Left colon (tissue), 2 donors: ENCODE measurements at places on chromosomes 16 and 17.
A peak's percentile ranks its signal among the peaks of the same experiment; 100 is the strongest.

DNA sequence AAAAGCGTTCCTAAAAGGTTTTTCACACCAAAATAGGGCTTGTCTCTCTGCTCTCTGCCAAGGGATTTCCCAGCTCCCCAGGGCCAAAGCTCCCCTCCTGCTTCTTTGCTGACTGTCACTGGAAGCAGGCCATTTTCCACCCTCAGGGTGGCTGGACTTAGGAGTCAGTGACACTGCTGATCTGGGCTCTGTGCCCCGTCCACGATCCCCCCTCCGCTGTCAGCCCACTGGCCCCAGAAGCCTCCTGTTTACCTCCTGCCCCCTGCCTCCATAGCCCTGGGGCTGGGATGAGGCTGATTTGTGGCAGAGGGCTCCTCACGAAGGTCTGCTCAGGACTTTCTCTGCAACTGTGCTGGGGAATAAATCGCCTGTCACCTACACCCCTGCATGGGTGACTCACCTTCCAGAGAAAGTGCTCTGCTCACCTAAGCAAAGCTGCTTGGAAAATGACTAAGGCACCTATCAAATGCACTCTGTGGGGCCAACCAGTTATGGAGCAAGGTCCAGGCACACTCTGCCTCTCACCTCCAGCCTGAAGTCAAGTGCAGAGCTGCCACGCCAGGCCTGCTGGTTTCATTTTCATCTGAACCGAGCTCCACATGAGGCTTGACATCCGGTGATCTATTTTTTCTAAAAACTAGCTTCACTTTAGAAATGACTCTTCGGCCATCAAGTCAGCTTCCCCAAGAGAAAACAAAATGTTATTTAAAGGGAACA, 4.9 kb downstream of the MAP3K14 start:
- DNase-seq, result peak; percentile 92

GRCh38 chr17:16351831-16352230, 1.4 kb downstream of the CENPV start:
- DNase-seq, result no peak

DNA sequence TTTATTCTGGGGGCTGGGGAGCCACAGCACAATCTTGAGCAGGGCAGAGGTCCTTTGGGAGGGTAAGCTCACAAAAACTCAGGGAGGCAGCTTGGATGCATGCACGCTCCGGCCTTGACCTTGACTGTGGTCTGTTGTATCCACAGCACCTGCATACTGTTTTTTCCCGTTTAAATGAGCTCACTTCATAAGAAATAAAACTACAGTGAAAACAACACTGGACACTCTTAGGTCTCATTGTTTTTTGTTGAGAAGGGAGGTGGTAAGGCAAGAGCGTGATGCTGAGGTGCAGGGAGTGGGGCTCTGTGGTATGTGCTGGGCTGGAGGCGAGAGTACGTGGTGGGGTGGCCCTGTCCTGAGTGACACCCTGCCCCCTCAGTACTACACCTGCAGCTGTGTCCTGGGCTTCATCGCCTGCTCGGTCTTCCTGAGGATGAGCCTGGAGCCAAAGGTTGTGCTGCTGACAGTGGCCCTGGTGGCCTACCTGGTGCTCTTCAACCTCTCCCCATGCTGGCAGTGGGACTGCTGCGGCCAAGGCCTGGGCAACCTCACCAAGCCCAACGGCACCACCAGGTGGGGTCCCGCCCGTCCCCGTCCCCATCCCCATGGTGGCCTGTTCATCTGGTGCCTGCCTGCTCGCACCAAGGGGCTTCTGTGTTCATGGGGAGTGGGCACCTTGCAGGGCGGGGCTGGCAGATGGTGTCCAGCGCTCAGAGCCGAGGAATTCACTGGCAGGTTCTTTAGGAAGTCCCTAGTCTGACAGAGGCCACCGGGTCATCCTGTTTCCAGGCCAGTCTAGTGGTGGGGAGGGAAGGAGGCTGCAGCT, 44.2 kb downstream of the ADCY7 start:
- DNase-seq, result no peak

GRCh38 chr17:14760212-14760611, 459.3 kb downstream of the HS3ST3B1 start:
- no peak for DNase-seq

GRCh38 chr17:34207572-34207971, 47.5 kb upstream of the CCL2 start:
- DNase-seq, result no peak

DNA sequence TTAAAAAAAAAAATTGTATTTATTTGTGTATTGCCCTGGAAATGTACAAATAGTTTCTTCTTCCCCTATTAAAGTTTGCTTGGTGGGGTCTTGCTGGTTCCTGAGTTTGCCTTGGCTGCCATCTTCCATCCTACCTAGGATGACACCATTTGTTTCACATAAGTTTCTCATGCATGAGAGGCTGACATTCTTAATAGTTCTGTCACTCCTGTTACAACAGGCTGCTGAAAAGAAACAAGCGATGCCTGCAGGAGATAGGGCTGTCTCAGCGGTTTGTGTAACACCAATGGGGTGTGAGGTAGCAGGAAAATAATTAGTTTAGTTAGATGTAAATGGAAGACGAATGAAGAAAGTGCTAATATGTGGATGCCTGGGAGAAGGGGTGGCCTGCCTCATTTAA, 1000.9 kb upstream of the RBFOX1 start:
- no peak for DNase-seq

DNA sequence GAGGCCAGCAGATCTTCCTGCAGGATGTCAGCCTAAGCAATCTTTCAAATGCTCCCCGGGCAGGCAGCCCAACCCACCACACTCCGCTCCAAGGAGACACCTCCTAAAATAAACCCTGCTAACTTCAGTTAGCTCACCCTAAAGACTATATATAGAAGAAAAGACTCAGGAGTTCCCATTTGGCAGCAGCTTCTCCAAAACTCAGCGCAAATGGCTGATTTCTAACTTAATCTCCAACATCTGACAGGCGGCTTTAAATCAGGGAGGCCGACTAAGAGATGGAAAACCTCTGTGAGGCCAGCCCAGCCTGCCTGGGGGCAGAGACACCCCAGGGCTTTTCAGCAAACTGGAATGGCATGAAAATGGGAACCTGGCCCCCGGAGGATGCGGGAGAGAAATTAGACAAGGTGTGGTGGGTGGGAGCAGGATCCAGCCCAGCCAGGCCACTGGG, 91.6 kb downstream of the XYLT1 start:
- DNase-seq, result no peak

DNA sequence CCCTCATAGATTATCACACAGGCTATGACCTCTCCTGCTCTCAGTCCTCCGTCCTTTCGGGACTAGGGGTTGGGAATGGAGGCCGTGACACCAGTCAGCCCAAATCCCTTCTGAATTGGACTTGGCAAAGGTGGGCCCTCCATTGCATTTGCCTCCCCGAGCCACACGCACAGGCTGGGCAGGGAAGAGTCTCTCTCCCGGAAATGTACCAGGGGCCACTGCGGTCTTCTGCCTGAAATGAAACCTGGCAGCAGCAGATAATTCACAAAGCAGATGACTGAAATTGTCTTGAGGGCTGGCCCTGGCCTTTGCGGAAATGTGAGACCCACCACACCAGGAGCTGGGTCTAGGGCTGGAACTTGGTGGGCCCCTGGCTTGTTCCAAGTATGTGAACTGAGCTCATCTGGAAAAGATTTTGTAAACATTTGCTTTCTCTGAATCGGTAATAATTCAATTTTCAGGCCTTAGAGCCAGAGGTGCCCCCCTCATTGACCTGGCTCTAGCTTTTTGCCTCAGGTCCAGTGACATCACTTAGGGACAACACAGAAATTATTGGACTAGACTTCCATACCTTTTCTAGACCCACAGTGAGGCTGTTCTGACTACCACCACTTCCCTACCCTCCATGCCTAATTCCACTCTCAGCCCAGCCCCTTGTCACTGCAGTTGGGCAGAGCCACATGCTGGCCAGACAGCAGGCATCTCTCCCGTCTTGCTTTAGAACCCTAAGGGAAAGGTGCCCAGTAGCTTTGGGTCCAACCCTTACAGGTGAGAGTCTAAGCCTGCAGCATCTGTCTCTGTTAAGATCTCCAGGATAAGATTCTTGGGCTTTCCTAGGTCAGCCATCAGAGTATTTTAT, 75.2 kb downstream of the CCDC182 start:
- DNase-seq, result no peak

GRCh38 chr16:87017371-87018012, 299.7 kb downstream of the C16orf95 start:
- no peak for DNase-seq

DNA sequence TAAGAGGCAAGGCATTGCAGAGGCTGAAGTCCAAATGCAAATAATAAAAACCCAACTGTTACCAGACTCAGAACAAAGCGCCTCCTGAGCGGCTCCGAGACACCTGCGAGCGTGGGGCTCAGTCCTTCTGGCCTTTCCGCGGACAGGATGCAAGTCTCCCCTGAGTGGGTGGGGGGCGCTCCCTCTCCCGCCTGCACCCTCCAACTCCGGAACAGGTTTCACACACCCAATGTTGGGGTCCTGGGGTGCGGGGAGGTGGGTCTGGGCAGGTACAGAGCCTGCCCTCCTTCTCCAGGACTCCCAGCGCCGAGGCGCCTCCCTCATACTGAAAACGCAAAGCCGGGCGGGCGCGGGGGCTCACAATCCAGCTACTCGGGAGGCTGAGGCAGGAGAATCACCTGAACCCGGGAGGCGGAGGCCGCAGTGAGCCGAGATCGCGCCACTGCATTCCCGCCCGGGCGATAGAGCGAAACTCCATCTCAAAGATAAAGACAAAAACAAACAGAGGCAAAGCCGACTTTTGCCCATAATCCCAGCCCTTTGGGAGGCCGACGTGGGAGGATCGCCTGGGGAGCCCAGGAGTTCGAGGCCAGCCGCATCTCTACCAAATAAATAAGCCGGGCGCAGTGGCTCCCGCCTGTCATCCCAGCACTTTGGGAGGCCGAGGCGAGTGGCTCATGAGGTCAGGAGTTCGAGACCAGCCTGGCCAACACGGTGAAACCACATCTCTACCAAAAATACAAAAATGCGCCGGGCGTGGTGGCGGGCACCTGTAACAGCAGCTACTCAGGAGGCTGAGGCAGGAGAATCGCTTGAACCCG, 893 bp downstream of the GINS2 start:
- no peak for DNase-seq

GRCh38 chr17:2983255-2983654, 80.2 kb downstream of the OR1D5 start:
- DNase-seq, result no peak

DNA sequence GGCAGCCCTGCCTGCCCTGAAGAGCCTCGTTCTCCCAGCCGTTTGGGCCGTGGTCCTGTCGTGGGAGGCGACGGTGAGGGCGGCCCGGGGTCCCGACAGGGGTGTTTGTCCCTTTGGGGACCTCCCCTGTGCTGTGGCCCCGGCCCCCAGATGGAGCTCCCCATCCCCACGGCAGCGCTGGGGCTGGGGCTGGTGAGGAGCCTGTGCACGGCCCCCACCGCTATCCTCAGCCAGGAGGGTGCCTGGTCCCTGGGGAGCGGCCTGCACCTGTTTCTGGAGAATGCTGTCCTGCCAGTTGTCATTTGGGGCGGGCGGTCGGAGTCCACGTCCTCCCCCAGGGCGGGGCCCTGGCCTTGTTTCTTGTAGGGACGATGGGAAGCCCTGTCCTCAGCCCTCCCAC, 6.6 kb downstream of the CAPN15 start:
- peak; percentile 87 for DNase-seq

DNA sequence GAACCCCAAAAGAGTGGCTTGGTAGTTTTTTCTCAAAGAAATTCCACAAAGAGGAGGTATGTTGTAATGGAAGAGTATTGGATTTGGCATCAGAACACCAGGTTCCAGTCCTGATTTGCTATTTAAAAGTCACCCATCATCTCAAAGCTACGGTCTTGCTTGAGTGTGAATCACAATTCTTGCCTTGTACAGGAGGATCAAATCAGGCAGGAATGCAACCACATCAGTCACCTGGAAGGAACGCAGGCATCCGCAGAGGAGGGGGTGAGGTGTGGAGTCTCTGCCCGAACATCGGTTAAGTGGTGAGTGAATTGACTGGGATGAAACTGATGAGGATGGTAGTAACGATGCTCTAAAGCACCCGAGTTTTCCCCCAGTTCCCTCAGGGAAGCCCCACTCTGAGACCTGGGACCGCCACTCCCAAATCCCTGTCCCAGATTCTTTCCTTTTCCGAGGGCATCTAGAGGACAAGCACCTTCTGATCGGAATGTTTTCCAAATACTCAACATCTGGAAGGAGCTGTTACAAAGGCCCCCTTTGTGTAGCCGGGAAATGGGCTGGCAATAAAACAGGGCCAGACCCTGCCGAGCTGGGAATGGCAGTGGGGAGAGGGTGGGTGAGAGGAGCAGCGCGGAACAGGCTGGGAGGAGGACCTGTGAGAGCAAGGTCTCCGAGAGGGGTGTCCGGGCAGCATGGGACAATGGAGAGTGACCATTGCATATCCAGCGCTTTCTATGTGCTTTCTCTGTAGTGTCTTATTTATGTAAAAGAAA, 469.6 kb downstream of the SLC39A11 start:
- DNase-seq, result no peak

DNA sequence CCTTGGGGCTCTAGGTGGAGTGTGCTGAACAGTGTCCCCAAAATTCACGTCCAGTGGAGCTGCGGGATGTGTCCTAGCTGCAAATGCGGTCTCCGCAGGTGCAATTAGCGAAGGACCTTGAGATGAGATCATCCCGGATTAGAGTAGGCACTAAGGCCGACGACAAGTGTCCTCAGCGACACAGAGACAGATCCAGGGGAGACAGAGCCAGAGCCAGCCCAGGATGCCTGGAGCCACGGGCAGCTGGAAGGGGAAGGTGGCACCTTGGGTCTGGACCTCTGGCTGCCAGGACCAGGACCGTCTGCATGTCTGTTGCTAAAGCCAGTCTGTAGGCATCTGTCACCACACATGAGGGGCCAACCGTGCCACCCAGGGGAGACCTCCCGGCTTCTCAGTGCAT, 24.5 kb downstream of the SLC7A5 start:
- DNase-seq, result no peak

- DNase-seq, result peak; percentile 95
Measured at GRCh38 chr17:40499551-40500189, 1.8 kb downstream of the TNS4 start.

- DNase-seq, result no peak
Measured at GRCh38 chr17:45704251-45704650, 79.9 kb upstream of the CRHR1 start.

DNA sequence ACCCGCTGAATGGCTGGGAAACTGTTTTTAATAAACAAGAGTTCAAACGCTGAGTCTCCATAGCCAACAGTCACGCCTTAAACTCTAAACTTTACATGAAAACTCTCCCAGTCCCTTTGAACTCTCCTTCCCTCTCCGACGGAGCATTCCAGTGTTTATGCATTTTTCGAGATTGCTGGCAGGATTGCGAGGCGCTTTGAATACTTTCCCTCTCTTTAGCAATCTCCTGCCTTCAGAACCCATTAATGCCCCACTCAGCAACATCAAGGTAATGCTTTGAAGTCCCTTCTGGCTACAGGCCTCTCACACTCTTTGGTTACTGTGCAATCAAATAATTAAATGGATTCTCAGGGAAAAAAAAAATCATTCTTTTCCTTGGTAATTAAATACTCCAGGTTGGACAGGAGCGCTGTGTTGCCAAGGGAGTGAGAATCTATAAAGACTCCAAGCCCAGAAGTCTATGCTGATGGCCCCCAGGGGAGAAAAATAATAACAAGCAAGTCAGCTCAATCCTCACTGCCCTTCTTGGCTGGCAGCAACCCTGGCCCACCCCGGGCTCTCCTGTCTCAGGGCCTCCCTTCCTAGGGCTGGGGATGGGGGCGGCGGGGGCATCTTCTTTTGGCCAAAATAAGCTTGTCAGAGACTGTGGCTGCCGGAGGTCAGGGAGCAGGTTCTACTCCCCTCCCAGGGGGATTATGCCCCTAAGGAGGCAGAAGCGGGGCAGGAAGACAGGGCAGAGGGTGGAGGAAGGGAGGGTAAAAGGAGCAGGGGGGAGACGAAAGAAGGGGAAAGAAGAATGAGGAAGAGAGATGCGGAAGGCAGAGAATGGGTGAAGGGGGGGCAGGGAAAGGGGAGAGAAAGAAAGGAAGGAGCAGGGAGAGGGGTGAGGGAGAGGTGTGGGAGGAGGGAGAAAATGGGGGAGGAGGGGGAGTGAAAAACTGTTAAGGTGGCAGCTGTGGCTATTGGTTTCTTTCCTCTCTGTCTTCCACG, 45.2 kb downstream of the AXIN2 start:
- no peak for DNase-seq
